ENCODE measurements at places on chromosomes 5 and 9.

GRCh38 chr5:65809817-65810531, 88.0 kb downstream of the NLN start:
- DNase-seq: no peak

GRCh38 chr9:130672466-130672865, 8.1 kb downstream of the PRDM12 start:
- no peak for DNase-seq

DNA sequence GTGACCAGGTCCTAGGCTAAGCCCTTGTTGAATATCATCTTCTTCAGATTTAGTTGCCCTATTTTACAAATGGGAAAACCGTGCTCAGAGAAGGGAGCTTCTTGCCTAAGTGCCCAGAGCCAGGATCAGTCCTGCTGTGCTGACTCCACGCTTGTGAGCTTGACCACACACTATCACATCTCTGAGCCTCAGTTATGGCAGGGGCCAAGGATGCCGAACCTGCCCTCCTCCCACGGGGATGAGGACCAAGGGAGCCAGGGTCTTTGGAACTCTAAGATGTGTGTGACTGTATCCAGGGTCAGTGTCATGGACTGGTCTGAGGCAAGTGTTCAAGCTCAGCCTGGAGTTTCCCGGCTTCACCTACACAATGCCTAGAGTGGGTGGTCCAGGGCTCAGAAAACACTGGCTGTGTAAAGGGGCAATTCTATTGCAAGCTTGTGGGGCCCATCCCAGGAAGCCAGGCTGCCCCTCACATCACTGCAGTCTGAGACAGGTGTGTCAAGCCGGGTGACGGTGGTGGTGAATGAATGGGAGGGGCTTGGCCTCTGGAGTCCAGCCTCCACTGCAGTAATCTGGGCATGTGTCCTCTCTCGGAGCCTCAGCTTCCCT, 235.7 kb downstream of the PBX3 start:
- no peak for DNase-seq

DNA sequence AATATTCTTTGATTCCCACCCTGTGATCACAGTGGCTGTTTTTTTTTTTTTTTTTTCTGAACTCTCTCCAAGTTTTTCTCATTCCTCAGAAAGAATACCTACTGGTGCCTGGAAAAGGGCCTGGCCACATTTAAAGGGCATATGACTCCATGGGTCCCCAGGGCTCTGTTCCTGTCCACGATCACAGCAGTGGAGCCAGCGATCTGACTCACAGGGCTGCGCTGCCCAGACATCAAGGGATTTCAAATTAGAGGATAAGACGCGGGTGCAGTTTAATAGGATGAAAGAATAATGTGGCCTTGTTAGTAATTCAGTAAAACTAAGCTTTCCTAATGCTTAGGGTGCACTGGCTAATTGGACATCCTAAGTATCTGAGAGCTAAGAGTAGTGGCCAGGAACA, 175.1 kb upstream of the MSX2 start:
- DNase-seq: no peak

DNA sequence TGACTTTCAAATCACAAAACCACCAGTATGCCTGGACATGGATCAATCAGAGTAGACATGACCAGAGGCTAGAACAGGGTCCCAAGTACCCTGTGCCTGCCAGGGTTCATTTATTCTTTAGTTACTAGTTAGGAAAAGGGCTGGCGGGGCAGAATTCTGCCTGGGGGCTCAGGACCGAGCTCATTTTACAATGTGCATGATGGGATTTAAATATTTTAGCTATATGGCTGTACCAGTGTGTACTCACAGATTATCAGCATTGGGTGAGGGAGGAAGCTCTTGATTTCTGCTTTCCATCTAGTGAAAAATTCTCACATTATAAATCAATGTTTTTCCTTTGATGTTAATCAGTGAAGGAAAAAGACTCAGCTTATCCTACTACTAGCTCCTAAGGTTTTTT, 1511.1 kb downstream of the EFNA5 start:
- no peak for DNase-seq

DNA sequence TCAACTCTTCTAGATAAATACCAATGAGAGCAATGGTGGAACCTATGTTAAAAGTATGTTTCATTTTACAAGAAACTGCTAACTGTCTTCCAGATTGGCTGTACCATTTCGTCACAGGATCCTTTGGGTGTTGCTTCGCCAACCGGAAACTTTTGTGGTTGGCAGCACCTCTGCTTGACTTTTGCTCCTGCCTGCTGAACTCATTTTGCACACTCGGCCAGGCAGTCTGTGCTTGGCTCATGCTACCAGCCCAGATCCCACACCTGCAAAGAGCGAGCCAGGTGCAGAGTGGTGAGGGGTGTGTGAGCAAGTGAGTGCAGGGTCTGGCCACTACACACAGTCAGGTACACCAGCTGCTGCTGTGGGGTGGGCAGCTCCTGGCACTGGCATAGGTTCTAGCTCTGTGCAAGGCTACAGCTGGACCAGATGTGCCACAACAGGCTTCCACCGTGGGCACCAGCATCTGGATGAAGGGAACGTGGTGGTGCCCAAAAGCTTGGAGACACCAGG, 422.3 kb downstream of the PRR16 start:
- no peak for DNase-seq

- DNase-seq: no peak
These were observed 94.4 kb downstream of the ARHGAP26 start for GRCh38 chr5:142864290-142865260.

GRCh38 chr9:134929193-134930158, 11.8 kb upstream of the FCN1 start:
- DNase-seq: peak; percentile 70

- DNase-seq: no peak
These were observed 17.2 kb downstream of the SGTB start for GRCh38 chr5:65704621-65705239.

GRCh38 chr9:126125992-126126409, 200.6 kb upstream of the MVB12B start:
- no peak for DNase-seq

DNA sequence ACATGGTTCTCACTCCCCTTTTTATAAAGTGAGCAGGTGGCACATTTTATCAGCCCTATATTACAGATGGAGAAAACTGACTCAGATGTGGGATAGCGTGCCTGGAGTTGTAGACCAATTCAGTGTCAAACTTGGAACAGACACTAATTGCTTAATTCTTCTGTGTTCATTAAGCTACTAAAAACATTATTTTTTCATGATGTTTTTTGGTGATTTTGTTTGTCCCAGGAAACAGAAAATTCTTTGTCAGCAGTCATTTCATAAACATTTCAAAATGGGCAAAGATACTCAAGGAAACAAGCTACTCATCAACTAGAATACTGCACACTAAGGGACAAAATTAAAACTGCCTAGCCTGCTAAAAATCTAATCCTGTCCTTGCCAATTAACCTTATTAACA, 2.2 kb downstream of the ABHD17B start:
- DNase-seq: no peak

DNA sequence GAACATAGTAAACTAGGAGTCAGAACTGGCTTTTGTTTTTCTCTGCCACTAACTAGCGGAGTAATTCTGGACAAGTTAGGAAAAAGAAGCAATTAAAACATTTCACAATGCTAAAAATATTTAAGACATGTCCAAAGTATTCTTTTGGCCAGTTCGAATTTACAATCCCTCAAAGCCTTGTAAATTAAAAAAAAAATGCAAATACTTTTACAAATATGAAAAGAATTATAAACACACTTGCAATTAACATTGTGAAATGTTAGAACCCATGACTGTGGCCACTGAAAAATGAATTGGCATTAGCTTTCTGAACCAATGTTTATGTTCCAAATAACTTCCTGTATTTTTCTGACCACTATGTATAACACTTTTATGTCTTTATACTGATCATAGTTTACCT, 2.2 kb downstream of the RAD1 start:
- DNase-seq: no peak

Data from CD4-positive, alpha-beta T cell treated with Interleukin-15 for 1 hour (primary cell).